Right cardiac atrium (tissue), 5 donors: ENCODE measurements at places on chromosomes 2 and 18.
A peak's percentile ranks its signal among the peaks of the same experiment; 100 is the strongest.

DNA sequence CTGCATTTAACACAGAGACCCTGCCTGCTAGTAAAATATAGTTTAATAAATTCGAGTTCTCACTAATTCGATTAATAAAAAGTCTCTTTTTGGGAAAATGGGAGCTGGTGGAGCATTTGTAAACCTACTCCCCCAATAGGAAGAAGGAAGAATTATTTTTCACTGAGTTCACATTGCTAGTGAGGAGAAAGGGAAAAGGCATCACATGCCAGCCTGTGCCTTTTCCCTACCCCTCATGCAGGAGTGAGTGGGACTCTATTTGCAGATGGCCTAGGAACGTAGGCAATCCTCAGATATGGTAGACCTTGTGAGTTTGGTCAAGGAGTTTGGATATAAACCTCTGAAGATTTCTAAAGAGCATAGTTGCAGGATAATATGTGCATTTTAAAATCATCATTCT, 218.4 kb upstream of the TRIB2 start:
- no peak for DNase-seq

DNA sequence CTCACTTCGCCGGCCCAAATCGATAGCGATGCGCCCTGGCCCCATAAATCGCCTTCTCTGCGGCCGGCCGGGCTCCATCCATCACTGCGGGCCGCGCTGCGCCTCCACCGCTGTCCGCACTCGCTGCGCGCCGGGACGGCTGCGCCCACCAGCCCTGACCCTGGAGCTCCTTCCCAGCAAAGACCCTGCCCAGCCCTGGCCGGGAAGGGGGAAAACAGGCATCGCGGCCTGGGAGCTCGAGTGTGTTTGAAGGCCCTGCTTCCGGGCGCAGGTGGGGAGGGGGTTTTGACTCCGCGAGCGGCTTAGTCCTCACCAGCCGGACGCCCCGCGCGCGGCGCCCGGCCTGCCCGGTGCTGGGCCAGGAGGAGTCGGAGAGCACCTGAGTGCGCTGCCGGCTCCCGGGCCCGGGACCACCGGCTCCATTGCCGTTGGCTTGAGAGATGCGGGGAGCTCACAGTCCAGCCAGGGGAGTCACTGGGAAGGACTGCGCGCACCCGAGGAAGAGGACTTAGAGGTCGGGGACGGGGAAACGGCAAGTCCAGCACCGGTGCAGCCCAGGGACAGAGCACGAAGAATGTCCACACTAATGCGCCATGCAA, 1.1 kb downstream of the PAX8 start:
- DNase-seq: peak; percentile 50

- DNase-seq: no peak
These were observed 210.1 kb downstream of the IKZF2 start for GRCh38 chr2:212941361-212941760.

DNA sequence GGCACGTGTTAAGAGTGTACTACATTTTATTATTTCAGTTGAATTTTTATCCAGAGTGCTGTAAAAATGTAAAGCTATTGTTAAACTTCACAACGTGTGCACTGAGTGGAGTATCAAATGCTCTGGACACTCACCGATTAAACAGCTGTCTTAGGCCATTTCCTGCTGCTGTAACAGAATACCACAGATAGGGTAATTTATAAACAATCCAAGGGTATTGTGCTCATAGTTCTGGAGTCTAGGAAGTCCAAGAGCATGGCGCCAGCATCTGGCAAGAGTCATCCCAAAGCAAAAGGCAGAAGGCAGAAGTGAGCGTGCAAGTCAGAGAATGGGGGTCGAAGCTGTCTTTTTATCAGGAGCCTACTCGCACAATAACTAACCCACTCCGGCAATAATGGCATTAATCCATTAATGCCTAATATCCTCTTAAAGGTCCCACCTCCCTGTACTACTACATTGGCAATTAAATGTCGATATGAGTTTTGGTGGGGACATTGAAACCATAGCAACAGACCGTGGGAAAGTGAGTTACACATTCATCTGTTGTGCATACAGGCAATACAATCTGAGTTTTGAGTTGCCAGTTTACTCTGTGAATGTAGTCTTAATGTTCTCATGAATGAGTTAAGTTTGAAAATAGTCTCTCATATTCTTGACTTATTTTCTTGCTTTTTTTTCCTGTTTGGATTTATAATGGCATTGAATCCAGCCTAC, 64.8 kb downstream of the ARMC9 start:
- no peak for DNase-seq

DNA sequence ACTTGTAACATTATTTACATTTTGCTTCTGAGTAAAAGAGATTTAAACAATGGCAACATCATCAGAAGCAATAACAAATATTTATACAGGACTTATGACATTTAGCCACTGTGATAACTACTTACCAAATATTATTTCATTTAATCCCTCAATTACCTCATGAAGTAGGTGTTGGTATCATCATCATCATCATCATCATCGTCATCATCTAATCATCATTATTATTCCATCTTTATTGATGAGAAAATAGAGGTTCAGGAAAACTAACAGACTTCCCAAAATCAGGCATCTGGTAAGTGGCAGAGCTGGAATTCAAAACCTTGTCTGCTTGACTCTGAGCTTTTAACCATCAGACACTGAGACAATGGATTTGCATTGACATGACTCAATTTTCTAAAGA, 204.4 kb downstream of the NCKAP5 start:
- DNase-seq: no peak

DNA sequence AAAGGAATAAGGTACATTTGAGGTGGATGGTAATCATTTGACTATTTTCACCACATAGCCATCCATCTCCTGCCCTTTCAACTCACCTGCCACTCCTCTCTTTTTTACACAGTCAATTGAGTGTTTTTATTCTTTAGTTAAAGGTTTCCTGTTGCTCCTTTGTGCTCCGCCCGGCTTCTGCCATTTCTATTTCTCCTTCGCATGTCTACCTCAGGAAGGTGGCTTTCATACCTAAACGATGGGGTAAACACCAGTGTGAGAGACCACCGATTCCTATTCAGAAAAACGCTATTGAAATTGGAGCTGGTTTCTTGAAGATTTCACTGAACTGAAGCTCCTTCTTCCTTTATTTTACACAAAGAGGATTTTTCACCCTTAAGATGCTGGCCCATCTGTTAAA, 1628.0 kb upstream of the PIK3C3 start:
- no peak for DNase-seq

DNA sequence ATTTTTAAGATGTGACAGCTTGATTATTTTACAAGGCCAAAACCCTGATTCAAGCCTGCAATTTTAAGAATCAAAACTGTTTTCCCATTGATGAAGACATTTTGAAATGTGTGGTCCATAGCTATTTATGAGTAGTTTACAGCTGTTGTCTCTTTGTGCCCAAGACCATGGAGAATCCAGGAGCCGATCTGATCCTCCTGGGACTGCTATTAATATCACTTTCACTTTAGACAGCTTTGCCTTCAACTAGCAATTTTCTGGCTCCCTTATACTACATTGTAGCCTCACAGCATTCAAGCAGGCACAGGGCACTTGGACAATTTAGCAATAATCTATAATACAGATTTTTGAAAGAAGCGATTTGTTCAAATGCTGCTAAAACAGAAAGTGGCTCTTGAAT, 172.9 kb downstream of the SLC8A1 start:
- no peak for DNase-seq

GRCh38 chr2:156918410-156918809, 339.1 kb upstream of the GALNT5 start:
- DNase-seq: no peak

GRCh38 chr2:174914853-174915760, 90.1 kb downstream of the CHN1 start:
- DNase-seq: peak; percentile 69
